Left lung (tissue), 14 donors: ENCODE measurements at places on chromosomes 11 and 22.
A peak's percentile ranks its signal among the peaks of the same experiment; 100 is the strongest.

GRCh38 chr11:126874831-126875230 lies 125.7 kb downstream of the KIRREL3 start:
- no peak for DNase-seq

DNA sequence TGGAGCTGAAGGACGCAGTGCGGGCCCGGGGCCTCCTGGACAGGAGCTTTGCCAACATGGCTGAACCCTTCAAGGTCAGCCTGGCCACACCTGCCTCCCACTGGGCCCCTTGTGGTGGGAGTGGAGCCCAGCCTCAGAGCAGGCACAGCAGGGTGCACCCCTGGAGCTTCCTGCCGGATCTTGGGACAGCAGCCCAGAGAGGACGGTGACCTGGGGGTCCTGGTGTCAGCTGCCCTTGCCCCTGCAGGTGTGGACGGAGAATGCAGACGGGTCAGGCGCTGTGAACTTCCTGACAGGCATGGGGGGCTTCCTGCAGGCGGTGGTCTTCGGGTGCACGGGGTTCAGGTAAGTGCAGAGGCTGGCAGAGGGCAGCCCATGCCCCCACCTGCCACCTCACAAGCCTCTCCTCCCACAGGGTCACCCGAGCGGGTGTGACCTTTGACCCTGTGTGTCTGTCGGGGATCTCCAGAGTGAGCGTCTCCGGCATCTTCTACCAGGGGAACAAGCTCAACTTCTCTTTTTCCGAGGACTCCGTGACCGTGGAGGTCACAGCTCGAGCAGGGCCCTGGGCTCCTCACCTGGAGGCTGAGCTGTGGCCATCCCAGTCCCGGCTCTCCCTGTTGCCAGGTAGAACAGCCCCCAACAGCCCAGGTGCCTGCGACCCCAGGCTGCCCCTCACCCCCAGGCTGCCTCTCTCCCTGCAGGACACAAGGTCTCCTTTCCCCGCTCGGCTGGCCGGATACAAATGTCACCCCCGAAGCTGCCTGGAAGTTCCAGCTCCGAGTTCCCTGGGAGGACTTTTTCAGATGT lies 5.1 kb downstream of the PGGHG start:
- DNase-seq: no peak

GRCh38 chr11:61922539-61922938 lies 5.2 kb upstream of the RAB3IL1 start:
- DNase-seq: peak; percentile 75

DNA sequence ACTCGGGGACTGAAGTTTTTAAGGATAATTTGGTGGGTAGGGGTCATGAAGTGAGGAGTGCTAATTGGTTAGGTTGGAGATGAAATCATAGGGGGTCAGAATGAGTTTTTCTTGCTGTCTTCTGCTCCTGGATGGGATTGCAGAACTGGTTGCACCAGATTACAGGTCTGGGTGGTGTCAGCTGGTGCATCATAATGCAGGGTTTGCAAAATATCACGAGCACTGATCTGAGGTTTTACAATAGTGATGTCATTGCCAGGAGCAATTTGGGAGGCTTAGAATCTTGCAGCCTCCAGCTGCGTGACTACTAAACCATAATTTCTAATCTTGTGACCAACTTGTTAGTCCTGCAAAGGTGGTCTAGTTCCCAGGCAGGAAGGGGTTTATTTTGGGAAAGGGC lies 46.4 kb upstream of the CALCB start:
- no peak for DNase-seq

DNA sequence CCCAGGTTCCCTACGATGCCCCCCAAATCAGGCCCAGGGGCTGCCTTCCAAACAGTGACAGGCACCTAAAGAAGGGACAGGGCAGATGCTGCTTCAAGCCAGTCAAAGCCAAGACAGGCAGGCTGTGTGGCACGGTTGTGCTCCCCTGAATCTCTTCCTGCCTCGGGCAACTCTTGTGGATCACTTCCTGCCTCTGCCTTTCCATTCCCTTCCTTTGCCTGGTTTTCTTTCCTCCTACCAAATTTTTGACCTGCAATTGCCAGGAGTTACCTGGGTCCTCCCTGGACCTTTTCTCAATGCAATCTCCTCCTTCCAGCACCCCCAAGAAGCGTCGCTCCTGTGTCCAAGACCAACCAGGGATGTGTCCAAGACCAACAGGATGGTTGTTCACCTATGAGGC lies 5.5 kb downstream of the C11orf16 start:
- DNase-seq: no peak

DNA sequence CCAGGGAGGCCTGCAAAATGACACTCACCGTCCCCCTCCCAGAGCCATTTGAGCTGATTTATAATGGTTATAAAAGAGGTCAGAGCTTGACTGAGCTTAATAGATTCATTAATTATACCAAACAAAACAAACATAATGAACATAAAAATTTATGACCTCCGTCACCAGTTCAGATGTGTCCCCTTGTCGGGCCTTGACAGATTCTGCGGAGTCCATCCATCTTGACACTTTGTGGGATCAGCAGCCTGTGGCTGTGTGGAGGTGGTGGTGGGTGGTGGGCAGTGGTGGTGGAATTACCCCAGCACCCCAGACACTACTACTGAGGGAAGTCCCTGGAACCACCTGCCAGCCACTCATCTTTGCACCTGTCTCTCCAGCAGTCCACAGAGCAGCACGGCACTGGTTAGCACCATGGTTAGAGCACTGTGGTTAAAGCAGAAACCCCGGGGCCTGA lies 83.5 kb downstream of the DSCAML1 start:
- DNase-seq: no peak

DNA sequence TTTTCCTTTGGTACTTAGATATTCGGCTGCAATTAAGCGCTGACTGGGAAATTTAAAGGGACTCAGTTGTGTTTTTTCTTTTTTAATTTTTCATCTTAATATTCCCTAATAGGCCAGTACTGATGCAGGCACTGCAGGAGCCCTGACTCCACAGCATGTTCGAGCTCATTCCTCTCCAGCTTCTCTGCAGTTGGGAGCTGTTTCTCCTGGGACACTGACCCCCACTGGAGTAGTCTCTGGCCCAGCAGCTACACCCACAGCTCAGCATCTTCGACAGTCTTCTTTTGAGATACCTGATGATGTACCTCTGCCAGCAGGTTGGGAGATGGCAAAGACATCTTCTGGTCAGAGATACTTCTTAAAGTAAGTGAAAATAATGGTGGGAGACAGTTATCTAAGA lies 3.8 kb downstream of the YAP1 start:
- DNase-seq: no peak

DNA sequence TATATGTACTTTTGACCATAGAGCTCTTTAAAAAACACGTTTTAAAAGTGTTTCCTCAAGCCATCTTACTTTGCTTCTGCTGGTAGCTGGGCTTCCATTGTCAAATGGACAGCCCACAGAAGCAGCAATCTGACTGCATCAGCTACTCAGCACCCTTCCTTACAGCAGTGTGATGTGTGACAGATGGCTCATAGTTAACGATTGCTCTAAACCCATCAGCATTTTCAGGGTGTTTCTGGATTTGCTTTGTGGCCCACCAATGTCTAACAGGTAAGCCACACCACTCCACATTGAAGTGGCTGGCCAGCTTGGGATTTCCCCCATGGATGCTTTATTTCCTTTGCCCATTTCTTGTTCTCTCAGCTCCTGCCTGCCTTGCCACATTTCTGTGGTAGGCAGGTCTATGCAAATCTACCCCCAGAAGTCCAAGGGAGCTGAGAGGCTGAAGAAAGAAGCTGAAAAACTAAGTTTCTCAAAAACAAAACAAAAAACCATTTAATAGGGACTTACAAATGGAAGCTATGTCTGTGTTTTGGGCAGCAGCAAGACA lies 7.3 kb upstream of the FAR1 start:
- DNase-seq: no peak

GRCh38 chr11:86034710-86035109 lies 34.2 kb downstream of the PICALM start:
- DNase-seq: no peak

DNA sequence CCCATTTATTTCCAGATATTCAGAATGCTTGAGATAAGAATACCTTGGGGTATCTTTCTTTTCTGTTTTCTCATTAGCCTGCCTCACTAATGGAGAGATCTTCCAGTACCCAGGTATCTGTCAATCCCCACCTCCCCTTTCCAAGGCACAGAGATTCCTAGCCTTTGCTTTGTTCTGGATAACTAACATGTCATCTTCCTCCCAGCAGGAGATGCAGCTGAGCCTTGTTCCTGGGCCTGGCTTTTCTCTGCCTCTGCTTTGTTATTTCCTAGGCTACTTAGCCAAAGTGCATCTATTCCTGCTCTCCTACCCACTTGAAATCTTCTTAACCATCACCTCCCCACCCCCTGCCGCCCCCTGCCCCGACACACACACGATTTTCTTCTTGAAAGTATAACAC lies 297.1 kb downstream of the NELL1 start:
- no peak for DNase-seq

GRCh38 chr11:90639461-90639993 lies 416.7 kb upstream of the CHORDC1 start:
- DNase-seq: peak; percentile 66

DNA sequence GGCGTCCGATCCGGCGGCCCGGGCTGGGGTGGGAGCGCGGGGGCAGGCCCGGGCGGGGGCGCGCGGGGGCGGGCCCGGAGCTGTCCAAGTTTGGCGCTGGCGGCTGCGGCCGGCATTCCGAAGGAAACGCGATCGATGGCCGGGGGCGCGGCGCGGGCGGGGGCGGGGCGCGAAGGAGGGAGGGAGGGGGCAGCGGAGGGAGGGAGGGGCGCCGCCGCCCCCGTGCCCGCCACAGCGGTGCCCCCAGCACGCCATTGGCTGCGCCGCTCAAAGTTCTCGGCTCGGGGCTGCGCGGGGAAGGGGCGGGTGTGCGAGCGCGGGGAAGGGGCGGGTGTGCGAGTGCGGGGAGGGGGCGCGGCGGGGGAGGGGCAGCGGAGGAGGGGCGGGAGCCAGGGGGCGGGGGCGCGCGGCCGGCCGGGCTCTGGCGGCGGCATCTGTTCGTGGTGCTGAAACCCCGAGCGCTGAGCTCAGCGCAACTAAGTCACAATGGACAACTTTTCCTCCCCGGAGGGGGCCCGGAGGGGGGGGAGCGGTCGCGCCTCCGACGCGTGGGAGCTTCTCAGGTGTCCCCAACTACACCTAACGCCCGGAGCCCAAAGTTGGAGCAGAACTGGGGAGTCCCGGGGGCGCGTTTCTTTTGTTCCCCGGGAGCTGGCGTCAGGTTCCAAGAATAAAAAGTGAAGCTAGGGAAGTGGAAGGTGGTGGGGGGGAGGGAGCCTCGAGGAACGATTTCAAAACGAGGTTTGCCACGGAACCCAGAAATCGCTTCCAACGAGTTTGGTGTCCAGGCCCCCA lies 2.2 kb downstream of the PHF21B start:
- DNase-seq: peak; percentile 80

DNA sequence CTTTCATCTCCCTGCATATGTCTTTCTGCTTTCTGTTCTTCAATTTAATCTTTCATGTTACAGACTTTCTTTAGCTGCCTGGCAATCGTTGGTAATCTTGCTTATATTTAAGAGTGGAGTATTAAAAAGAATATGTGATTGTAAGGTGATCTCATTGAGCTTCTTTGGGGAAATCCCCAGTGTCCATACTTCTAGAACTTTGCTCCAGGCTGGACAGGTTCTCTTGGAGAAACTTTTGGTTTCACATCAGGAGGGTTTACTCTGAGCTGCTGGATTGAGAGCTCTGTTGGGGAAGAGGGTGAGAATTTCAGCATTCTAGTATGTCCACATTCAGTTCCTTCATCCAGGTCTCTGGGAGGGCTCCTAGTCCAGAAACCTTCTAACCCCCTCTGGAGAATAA lies 16.1 kb downstream of the LRRC75B start:
- DNase-seq: no peak

- DNase-seq: no peak
Observed at GRCh38 chr11:71300187-71300586, 47.8 kb upstream of the SHANK2 start.

DNA sequence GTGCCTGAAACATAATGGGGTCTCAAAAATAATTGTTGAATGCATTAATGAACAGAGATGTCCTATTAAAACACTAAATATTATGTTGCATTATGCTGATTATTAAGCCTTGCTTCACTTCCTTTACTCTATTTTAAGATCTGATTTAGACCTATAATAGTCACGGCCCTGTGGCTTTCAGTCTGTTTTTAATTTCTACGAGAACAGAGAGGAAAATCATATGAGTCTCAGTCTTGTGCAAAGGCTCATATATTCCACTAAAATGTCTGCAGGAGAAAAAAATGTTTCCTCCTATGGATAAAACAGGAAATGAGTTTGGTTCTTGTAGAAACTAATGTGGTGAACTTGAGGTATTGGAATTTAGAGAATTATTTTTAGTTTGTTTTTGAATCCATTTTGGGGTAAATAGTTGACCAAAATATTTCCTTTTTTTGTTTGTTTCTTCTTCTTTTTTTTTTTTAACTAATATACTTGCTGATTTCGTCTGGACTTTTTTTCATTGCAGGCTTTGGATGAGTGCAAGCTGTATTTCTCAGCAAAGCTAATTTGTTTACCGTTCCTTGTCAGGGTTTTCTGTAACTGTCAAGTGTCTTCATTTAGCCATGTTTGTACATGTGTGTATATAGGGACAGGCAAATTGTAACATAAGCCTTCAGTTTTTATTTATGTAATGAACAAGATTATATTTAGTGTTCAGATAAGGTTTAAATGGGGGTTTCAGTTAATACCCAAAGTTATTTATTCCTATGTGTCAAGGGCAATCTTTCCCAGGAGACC lies 139.1 kb upstream of the DDI1 start:
- no peak for DNase-seq

GRCh38 chr11:119785131-119785530 lies 56.1 kb upstream of the NECTIN1 start:
- DNase-seq: no peak

GRCh38 chr11:65898656-65899355 lies 1.4 kb downstream of the FOSL1 start:
- peak; percentile 10 for DNase-seq

DNA sequence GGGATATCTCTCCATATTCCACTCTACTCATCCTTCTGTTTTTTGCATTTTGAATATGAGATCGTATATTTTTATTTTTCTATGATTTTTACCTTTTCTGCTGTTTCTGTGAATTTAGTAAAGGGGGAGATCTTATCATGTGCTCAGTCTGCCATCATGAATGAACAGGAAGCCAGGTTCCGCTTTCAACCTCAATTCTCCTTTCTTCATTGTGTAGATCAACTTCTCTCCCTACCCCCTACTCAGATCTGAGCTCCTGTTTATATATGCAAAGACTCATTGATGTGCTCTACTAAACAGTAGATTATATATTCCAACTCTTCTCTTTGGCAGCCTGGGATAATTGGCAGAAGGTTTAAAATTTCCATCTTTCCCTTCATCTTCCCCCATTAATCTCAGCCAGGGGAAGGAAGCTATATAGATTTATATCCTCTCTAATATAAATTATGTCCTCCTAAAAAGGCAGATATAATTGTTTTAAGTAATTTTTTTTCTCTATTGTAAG lies 336.7 kb upstream of the PLET1 start:
- no peak for DNase-seq
